ENCODE measurements at places on chromosomes 2 and 18. TPM values are rescaled to one million over a fixed set of nuclear protein-coding genes. Genes with fewer than 3 reads are reported as not detected.

GRCh38 chr2:197952540-197953202, 148.3 kb downstream of the PLCL1 start:
- H3K27me3 ChIP-seq: no peaks in the 10 kb centered on the region
- no peak overlapping the region for H3K4me3 ChIP-seq
- H3K27ac ChIP-seq: no peak overlapping the region
- peaks cover 5% of the 10 kb centered on the region for H3K4me1 ChIP-seq
- H3K36me3 ChIP-seq: no peaks in the 10 kb centered on the region

Gene POMC
- 4.4 TPM for total RNA-seq

Gene CHRNA1
- total RNA-seq: not detected

Gene TBR1
- total RNA-seq: not detected

GRCh38 chr2:109392816-109393661, 220.7 kb downstream of the SEPTIN10 start:
- H3K27me3 ChIP-seq: peaks cover 3% of the 10 kb centered on the region
- no peak overlapping the region for H3K4me3 ChIP-seq
- H3K36me3 ChIP-seq: no peaks in the 10 kb centered on the region
- H3K4me1 ChIP-seq: peaks cover 9% of the 10 kb centered on the region
- H3K27ac ChIP-seq: no peak overlapping the region

DNA sequence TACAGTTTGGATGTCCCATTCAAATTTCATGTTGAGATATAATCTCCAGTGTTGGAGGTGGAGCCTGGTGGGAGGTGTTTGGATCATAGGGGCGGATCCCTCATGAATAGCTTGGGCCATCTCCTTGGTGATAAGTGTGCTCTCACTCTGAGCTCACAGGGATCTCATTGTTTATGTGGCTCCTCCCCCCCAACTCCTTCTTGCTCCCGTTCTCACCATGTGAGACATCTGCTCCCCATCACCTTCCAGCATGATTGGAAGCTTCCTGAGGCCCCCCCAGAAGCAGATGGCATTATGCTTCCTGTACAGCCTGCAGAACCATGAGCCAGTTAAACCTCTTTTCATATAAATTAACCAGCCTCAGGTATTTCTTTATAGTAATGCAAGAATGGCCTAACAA, 3.0 kb upstream of the INPP1 start:
- no peak overlapping the region for H3K27ac ChIP-seq
- H3K4me1 ChIP-seq: peaks cover 16% of the 10 kb centered on the region
- peak; percentile 26 for DNase-seq
- H3K27me3 ChIP-seq: peaks cover 20% of the 10 kb centered on the region

Gene TDRD15
- total RNA-seq: not detected

Gene KIF5C
- total RNA-seq: 73.5 TPM

DNA sequence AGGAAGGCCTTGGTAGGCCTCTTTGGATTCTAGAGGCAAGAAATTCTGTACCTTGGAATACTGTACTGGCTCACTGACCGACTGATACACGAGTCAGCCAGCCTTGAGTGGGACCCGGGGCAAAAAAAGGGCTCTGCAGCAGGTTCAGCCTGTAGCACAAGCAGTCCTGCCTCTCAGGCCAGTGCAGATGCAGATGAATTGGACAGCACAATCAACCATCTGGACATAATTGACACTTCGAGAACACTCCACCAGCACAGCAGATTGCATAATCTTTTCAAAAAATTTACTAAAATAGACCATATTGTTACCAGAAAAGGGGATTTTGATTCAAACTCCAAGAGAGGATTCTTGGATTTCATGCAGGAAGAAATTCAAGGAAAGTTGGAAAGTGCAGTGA, 241.6 kb downstream of the RPIA start:
- no peak overlapping the region for H3K4me3 ChIP-seq
- H3K36me3 ChIP-seq: no peaks in the 10 kb centered on the region
- no peak for DNase-seq
- no peaks in the 10 kb centered on the region for H3K27me3 ChIP-seq
- H3K4me1 ChIP-seq: no peaks in the 10 kb centered on the region
- no peak overlapping the region for H3K27ac ChIP-seq

Gene IL37
- total RNA-seq: not detected

GRCh38 chr2:226199555-226199954, 600.1 kb downstream of the IRS1 start:
- H3K27ac ChIP-seq: no peak overlapping the region
- H3K27me3 ChIP-seq: no peaks in the 10 kb centered on the region
- H3K36me3 ChIP-seq: no peaks in the 10 kb centered on the region
- H3K4me3 ChIP-seq: no peak overlapping the region
- H3K4me1 ChIP-seq: peaks cover 2% of the 10 kb centered on the region

DNA sequence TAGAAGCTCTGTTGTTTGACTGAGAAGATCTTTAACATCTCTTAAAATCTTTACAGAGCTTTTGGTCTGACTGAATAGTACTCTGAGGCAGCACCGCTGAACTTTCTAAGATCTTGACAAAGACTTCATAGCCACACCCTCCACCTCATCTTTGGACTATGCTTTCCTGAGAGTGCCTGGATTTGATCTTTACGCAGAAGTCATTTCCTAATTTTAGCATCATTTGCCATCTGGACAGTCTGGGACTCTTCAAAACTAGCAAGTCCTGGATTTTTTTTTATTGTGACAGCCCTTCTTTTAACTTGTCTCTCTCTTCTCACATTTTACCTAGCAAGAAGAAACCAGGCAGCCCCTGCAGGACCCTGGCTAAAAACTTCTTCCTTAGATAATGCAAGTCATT, 188.8 kb downstream of the CTIF start:
- H3K27ac ChIP-seq: no peak overlapping the region
- H3K4me1 ChIP-seq: no peaks in the 10 kb centered on the region
- H3K4me3 ChIP-seq: no peak overlapping the region
- no peaks in the 10 kb centered on the region for H3K27me3 ChIP-seq
- no peaks in the 10 kb centered on the region for H3K36me3 ChIP-seq

Gene AGPS
- 56.1 TPM for total RNA-seq

Gene PDE1A
- total RNA-seq: 0.25 TPM

Gene LNPK
- total RNA-seq: 13.7 TPM

- H3K27ac ChIP-seq: no peak overlapping the region
- no peaks in the 10 kb centered on the region for H3K27me3 ChIP-seq
- no peak overlapping the region for H3K4me3 ChIP-seq
- peaks cover 8% of the 10 kb centered on the region for H3K4me1 ChIP-seq
Measured at GRCh38 chr18:65827444-65827843, 76.6 kb downstream of the CDH7 start.

DNA sequence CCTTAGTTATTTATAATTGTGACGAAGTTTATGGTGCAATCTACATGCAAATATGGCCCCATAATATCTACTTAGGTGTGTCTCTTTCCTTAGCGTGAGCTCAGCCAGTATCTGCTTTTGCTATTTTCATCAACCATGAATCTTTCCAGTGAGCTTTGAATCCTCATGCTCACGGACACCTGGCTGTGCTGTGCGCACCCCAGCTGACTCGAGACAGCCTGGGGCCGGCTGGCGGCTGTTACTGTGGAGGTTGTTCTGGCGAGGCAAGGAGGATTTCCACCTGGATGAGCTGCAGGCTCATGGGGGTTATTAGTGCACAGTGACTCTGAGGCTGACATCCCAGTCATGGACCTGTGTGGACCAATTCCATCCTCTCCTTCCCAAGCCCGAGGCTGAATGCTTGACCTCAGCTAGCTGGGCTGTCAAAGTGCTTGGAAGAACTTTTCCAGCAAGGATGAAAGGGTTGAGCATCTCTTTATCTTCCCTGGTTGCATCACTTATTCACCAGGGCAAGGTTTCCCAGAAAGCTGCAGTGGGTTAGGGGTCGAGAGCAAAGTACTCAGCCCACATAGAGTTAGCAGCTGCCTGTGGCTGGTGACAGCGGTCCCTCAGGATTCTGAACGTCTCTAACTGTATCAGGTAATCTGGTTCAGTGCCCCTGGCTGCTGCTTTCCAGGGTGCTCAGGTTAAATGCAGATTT, 141.7 kb downstream of the ARL4C start:
- no peak for DNase-seq
- H3K4me1 ChIP-seq: peaks cover 17% of the 10 kb centered on the region
- H3K36me3 ChIP-seq: peaks cover 11% of the 10 kb centered on the region

DNA sequence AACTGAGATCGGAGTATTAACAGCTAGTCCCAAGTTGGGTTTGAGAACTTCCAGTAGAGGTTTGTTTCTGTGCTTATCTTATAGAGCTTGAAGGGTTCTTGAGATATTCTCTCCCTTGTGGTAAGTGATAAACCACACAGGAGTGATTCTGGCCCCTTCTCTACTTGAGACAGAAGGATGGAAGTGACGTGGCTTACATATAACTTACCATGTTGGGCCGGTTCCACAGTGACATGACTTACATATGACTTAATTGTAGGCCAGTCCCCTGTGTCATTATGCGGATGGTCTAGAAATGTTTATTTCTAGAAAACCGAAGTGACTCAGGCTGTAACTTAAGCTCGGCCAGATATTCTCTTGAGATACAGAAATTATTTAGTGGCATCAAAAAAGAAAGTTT, 62.7 kb downstream of the TRAPPC12 start:
- H3K4me1 ChIP-seq: no peaks in the 10 kb centered on the region
- H3K27me3 ChIP-seq: no peaks in the 10 kb centered on the region
- DNase-seq: no peak
- H3K27ac ChIP-seq: no peak overlapping the region

Gene RSAD2
- not detected for total RNA-seq

GRCh38 chr2:94762600-94762999, 108.6 kb upstream of the TEKT4 start:
- DNase-seq: no peak
- no peak overlapping the region for H3K4me3 ChIP-seq
- peaks cover 62% of the 10 kb centered on the region for H3K36me3 ChIP-seq
- H3K27ac ChIP-seq: no peak overlapping the region
- peaks cover 13% of the 10 kb centered on the region for H3K27me3 ChIP-seq

Gene FAP
- not detected for total RNA-seq

DNA sequence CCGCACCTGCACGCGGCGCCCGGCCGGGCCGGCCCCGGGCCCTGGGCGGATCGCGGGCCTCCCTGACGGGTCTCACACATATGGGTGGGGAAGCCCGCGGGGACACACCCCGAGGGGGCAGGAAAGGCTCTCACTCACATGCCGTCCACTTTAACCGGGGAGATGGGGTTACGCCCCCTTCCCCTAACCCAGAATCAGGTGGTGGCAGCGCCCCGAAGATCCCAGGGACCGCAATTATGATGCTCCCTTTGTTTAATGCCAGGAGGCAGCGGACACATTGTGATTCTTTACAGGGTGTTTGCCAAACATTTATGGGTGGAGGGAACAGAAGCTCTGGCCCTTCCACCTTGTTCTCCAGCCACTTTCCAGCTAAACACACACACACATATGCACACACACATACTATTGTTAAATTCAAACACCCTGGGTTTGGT, 424 bp upstream of the ANKRD44 start:
- H3K27ac ChIP-seq: no peak overlapping the region
- H3K4me3 ChIP-seq: peak overlapping the region; percentile 72
- DNase-seq: no peak
- peaks cover 78% of the 10 kb centered on the region for H3K27me3 ChIP-seq
- no peaks in the 10 kb centered on the region for H3K36me3 ChIP-seq
- H3K4me1 ChIP-seq: peaks cover 9% of the 10 kb centered on the region

DNA sequence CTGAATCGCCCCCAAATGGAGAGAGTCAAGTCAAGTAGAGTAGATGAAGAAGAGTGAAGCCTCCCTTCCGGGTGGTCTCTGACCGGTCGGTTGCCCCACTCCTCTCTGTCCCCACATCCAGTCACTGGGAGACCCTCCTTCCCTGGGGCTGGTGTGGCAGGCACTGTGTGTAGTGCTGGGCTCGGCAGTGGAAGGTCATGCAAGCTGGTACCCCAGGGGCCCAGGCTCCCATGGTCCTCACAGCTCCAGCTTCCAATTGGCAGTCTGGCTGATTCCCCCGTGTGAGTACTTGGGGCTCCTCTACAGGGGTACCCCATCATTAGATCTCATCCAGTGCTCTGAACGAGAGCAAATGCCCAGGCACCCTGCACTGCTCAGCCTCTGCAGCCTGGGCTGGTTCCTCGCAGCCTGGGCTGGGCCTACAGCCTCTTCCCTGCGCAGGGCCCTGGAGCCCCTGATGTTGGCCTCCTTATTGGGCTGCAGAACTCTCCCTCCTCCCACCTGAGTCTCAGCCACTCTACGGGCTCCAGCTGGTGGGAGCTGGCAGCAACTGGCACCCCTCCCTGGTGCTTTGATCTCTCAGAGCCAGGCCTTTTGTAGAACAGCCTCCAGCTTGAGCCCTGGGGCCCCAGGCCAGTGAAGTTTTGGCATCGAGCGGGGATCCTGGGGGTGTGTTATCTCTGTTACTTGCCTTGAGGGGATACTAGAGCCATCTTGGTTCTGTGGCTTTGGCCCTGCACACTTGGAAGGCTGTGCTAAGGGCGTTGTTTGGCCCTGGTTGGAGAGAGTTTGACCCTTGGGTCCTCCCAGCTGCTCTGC, 187.8 kb upstream of the HDAC4 start:
- H3K36me3 ChIP-seq: peaks cover 12% of the 10 kb centered on the region
- no peak overlapping the region for H3K27ac ChIP-seq
- H3K4me1 ChIP-seq: 0 out of 2 replicates have a peak, but pooled peaks cover 4% of the 10 kb centered on the region
- H3K4me3 ChIP-seq: no peak overlapping the region
- H3K27me3 ChIP-seq: no peaks in the 10 kb centered on the region

GRCh38 chr2:121184248-121184862, 100.6 kb downstream of the TFCP2L1 start:
- no peaks in the 10 kb centered on the region for H3K27me3 ChIP-seq
- H3K27ac ChIP-seq: no peak overlapping the region
- peaks cover 4% of the 10 kb centered on the region for H3K4me1 ChIP-seq
- DNase-seq: no peak
- no peaks in the 10 kb centered on the region for H3K36me3 ChIP-seq

DNA sequence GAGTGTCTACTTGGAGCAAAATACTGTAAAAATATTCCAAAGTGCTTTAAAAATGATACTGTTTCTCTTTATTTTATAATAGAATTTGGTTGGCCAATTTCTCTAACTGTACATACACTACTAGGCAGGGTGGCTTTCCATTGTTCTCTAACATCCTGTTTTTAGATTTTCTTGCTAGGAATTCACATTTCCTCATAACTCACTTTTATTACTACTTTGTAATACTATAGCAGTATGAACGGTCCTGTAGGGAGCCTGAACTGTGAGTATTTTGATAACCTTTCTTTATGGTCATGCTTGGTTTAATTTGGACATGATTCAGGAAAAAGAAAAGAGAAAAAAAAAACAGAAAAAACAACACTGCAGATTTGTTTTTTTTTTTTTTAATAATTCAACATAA, 37.8 kb downstream of the GCG start:
- H3K27me3 ChIP-seq: no peaks in the 10 kb centered on the region
- H3K27ac ChIP-seq: no peak overlapping the region
- no peak for DNase-seq

Gene MAL
- 0.22 TPM for total RNA-seq

Gene PAIP2B
- total RNA-seq: 22.4 TPM

Gene ITPRIPL1
- total RNA-seq: 17.3 TPM

- no peak overlapping the region for H3K4me3 ChIP-seq
- no peaks in the 10 kb centered on the region for H3K27me3 ChIP-seq
- H3K27ac ChIP-seq: peak overlapping the region; percentile 50
- H3K4me1 ChIP-seq: peaks cover 65% of the 10 kb centered on the region
Measured at GRCh38 chr2:120883607-120884440, 148.2 kb downstream of the GLI2 start.

All from WTC11 (cell line).